ENCODE measurements at places on chromosomes 6 and 20.

DNA sequence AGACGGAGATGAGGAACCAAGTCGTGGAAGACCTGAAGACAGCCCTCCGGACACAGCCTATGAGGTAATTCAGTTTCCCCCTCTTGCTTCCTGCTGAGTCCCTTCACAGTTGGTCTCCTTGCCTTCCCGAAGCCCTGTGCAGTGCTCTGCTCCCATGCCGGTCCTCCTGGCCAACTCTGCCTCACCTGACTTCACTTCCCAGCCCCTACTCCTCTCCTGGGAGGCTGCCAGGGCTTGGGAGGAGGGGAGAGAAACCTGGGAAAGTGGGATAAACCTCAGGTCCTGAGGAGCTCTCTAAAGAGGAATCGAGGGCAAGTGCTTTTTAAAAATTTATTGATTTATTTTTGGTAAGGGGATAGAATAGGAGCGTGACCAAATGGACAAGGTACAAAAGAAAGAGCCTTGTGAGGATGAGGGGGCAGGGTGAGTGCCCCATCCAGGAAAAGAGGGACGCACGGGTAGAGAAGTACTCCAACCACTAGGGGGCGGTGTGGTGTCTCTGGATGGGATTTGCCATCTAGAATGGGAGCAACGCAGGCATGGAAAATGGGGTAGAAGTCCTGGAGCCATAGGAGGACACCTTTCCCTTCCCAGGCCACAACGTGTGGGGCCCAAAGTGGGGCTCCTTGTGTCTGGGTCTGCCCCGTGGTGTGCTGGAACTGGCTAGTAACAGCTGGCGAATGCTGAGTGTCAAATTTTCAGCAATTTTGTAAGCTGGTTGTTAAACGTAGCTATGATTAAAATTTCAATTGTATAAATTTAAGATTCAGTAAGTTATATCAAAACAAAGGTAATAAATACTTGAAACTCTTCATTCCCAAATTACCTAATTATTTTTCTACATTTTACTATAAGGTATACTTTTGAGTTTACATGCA is 69.0 kb downstream of the MOCS1 start:
- DNase-seq, result no peak

GRCh38 chr6:159761129-159761872 is 544 bp upstream of the ACAT2 start:
- DNase-seq, result no peak

GRCh38 chr6:76683985-76684384 is 611.5 kb upstream of the IMPG1 start:
- DNase-seq, result no peak

- no peak for DNase-seq
Observed at GRCh38 chr20:6165346-6165745, 42.5 kb upstream of the FERMT1 start.

DNA sequence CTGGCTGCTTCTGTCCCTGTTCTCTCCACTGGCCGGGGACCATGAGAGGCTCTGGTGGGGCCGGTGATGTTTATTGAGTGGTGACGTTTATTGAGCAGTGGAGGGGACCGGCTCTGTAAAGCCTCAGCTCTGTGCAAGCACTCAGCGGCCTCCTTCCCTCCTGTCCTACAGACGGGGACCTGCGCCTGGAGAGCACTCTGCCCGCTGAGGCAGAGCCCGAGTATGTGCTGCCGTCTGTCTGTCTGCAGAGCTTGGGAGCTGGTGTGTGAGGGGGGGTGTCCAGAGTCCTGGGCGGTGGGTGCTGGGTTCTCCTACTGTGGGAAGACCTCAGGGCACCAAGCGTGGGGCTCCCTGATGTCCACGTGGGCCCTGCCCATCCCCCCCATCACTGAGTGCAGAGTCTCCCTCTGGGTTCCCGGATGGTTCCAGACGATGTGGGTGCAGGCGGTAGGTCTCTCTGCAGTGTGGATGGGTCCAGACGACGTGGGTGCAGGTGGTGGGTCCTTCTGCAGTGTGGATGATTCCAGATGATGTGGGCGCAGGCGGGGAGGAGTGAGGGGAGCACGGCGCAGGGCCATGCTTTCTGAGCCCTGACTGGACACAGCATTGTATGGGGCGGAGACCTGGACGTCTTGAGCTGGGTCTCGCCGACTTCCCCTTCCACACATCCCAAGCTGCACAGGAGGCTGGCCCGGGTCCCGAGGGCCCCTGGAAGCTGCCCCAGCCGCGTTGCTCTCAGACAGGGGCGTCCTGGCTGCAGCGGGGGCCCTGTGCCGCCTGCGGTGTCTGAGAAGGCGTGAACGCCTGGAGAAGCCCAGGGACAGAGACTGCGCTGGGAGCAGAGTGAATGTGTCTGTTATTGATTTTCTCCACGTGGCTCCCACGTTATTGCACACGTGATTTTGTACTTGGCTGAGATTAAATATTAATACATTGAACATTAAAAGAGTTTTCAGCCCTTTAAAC is 14.9 kb upstream of the BHLHE23 start:
- no peak for DNase-seq

DNA sequence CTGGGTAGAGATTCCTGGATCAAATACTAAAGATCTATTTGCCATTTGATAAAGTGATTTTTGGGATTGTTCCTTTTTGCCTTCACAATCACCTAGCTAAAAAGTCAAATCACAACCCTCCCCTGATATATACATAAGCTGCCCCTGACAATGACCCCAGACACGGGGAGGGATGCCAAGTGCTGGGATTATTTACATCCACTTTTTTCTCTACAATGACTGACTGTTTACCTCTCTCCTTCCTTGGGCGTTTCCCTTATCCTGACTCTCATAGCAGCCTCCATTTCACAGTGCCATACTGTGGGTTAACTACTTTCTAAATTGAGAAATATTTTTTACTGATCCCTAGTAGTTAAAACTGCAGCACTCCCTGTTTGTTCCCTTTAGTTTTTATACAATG is 150.8 kb upstream of the TMEM170B start:
- no peak for DNase-seq
